EH (cell line): ENCODE measurements at places on chromosomes 3 and 15.

DNA sequence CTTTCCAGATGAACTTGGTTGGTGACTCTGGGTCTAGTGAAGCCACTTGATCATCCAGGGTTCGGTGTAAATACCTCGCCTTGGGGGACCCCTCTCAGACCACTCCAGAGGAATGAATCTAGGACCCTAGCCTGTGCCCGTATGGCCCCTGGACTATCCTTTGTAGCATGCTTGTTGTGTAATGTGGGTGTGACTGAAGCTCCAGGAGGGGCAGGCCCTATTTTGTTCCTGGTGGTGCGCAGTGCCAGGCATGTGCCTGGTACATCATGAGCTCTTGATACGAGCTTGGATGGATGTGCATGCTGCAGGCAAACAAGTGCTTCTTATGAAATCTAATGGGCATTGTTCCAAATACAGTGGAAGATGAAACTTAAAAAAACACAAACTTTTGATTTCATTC is 82.8 kb downstream of the EBLN2 start:
- no peak for DNase-seq

DNA sequence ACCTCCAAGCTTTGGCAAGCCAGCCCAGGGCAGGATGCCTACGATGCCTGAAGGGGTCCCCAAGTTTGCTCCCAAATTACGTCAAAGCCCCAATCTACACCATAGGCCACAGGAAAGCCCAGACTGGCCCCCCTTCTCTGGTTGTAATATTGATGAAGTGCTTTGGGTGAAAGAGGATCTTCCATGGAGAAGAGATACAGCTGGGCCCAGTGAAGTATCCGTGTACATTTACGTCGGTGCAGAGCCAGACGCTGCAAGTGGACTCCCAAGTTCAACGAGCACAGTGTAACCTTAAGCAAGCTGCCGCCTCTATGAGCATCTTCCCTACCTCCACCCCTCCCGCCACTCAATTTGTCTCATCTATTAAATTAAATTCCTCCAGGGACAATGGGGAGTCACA is 100.1 kb upstream of the TPM1 start:
- no peak for DNase-seq

- DNase-seq: no peak
Measured at GRCh38 chr3:168533600-168533999, 437.9 kb upstream of the GOLIM4 start.

- no peak for DNase-seq
Measured at GRCh38 chr15:69015591-69015990, 1.1 kb downstream of the NOX5 start.
